Pancreas (tissue), 10 donors: ENCODE measurements at places on chromosomes 2 and 18.

DNA sequence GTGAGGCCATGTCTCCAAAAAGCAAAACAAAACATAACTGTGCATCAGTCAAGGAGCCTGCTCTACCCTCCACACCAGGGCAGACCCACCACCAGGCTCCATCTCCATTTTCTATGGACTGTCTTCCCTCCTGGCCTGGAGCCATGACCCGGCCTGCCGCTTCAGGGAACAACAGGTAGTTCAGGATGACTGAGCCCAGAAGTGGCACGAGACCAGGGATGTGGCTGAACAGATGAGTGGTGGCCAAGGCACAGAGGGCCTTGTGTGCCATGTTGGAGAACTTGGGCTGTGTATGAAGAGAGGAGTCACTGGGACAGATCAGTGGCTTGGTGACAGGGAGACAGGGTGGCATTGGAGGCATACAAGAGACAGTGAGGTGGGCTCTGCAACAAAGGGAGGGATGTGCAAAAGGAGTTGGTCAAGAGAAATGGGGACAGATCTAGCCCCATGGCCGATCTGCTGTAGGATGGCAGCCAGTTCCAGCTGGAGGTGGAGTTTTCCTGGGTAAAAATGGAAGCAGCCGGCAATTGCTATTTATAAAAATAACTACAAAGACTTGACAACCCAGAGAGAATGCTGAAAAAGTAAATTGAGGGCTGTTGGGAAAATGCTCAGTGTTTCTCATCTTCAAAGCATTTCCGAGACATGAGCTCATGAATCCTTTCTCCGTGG, 35.0 kb downstream of the TMEM177 start:
- DNase-seq: no peak

DNA sequence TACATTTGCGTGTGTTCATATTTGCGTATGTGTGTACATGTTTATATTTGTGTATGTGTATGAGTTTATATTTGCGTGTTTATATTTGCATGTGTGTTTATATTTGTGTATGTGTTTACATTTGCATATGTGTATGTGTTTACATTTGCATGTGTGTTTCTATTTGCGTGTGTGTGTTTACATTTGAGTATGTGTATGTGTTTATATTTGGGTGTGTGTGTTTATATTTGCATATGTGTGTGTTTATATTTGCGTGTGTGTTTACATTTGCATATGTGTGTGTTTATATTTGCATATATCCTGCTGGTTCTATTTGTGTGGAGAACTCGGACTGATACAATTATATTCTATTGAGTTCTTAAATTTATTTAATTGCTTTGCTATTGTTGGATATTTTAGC, 115.2 kb upstream of the CTDP1 start:
- no peak for DNase-seq

- no peak for DNase-seq
These were observed 1889.7 kb upstream of the CELF4 start for GRCh38 chr18:39455285-39455684.

- DNase-seq: no peak
These were observed 7.7 kb upstream of the SATB2 start for GRCh38 chr2:199465390-199465789.

DNA sequence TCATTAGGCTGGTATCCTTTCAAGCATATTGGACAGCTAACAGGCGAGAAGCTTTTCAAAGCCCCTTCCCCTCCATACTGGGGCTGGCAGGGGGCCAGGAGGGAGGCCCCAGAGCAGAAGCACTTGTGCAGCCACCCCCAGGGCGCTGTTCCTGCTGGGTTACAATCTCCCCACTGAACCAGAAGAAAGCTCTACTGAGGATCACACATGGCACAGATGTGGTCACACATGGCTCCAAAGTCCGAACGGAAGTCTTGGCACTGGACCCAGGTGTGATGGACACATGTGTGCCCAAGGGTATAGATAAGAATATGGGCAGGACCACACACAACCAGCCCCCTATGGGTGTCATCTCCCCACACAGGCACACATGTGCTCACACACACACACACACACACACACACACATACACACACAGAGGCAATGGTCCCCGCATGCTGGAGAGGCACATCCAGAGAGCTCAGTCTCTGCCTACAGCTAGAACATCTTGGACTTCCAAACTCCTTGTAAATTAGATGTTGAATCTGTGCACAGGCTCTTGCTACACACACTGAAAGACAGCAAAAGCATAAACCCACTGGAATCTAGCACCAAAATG, 56.4 kb downstream of the TTC32 start:
- DNase-seq: no peak

GRCh38 chr2:128492966-128493811, 174.5 kb upstream of the HS6ST1 start:
- no peak for DNase-seq

GRCh38 chr2:200681697-200682096, 95.9 kb downstream of the AOX1 start:
- no peak for DNase-seq

GRCh38 chr2:184078496-184078895, 519.8 kb upstream of the ZNF804A start:
- no peak for DNase-seq

DNA sequence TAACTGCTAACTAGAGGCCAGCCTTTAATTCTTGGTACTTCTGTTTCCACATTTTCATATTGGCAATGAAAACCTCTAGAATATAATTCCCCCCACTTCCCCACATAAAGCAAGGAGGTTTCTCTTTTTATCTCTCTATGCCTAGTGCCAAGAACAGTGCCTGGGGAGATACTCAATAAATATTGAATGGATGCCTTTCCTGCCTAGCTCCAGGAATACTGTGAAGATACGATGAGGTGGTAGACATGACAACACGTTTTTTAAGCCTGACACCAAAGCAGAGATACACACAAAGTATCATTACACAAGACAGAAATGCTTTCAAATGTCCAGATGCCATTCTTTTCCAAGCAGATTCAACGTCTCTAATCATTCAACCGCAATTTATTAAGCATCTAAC, 535.5 kb downstream of the XIRP2 start:
- DNase-seq: no peak

- no peak for DNase-seq
These were observed 264.0 kb upstream of the SMIM21 start for GRCh38 chr18:75691483-75691882.

- no peak for DNase-seq
These were observed 185.0 kb upstream of the SMIM21 start for GRCh38 chr18:75612456-75612855.

- no peak for DNase-seq
These were observed 45.2 kb upstream of the GCG start for GRCh38 chr2:162197069-162197825.

DNA sequence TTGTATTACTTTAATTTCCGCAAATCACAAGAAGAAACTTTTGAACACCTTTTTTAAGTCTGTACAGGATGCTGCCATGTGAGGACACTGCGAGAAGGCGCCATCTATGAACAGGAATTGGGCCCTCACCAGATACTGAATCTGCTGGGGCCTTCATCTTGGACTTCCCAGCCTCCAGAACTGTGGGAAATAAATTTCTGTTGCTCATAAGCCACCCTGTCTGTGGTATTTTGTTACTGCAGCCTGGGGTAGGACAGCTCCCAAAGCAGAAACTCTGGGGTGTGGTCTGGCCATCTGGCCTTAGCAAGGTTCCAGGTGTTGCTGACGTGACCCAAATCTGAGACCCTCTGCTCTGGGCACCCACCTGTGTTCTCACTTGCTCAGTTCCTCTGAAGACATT, 16.5 kb downstream of the UXS1 start:
- no peak for DNase-seq
